ENCODE measurements at places on chromosomes 6 and 20.

DNA sequence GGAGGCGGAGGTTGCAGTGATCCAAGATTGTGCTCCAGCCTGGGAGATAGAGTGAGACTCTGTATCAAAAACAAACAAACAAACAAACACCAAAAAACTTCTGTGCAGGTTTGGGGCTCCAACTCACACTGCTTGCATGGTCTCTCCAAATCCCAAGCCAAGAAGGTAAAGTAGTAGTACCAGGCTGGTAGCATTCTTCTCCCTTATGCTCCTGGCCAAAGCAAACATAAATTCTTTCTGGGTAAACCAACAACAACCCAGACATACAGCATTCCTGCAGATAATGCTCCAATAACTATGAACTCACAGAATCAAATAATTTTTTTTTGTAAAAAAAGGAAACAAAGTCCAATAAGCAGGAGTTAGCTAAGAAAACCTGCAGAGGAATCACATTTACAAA lies 57.8 kb upstream of the KLHL31 start:
- no peak for DNase-seq

GRCh38 chr6:19880066-19880465 lies 42.9 kb downstream of the ID4 start:
- DNase-seq = no peak

DNA sequence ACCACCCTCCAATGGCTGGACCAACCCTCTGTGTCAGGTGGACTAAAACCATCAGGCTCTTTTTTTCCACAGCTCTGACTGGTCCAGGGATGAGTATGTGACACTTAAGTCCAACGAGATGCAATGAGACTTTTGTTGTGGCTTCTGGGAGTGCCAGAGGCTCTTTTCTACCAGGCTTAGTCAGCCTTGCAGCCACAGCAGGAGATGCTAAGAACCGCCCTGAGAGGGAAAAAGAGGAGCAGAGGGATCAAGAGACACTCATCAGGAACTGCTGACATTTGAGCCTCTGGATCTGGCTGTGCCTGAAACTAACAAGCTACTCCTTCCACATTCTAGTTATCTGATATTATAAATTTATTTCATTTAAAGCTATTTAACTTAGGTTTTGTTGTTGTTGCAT lies 270.9 kb upstream of the SULF2 start:
- DNase-seq = no peak

- no peak for DNase-seq
Measured at GRCh38 chr6:75363304-75363703, 78.7 kb upstream of the TMEM30A start.

- no peak for DNase-seq
Measured at GRCh38 chr6:122322824-122323223, 76.6 kb upstream of the HSF2 start.

GRCh38 chr6:4506223-4506622 lies 270.0 kb upstream of the CDYL start:
- no peak for DNase-seq

DNA sequence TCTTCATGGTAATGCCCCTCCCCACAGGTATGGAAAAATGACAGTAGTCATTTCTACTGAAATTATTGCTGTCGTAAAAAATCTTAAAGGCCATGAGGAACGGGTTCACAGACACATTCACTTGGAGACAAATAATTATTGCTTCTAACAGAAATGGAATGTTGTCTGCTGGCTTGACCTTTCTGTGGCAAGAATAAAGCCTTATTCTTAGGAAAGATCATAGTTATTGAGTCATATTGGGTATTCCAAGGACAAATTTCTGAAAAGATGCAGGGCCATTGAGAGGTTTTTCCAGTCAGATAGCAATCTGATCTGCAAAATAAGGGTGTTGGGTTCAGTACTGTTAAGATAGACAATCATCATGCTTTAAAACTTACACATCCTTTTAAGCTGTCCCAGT lies 29.2 kb downstream of the AKAP7 start:
- no peak for DNase-seq

DNA sequence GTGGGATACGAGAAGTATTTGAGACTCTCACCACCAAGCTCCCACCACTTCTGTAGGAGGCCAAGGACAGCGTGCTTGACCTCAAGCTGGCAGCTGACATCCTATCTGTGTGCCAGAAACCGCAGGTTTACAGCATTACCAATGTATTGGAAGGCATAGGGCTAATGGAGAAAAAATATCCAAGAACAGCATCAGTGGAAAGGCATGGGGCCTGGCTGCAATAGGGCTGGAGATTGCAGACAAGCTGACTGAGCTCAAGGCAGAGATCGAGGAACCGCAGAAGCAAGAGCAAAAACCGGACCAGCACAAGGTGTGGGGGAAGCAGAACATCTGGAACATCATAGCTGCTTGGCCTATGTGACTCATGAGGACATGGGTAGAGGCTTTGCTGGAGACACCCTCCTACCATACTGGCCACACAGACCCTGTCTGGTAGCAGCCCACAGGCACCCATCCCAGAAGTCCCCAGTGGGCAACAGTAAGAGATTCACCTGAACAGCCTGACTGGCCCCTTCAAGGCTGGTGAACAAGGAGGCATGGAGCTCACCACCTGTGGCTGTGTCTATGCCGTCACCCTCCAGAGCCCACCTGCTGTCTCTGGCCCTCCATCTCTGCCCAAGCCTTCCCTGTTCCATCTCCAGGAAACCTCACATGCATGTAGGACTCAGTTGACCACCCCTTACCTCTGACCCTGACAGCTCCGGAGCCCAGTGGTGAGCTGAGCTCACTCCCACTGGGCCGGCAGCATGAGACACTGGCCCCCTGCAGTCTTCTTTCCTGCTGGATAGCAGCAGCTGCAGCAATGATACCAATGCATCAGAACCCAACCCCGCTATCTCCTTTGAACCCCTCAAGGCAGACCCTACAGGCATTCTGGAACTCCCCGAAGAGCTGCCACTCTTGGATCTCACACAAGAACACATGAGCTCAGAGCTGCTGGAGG lies 171.1 kb downstream of the KIF6 start:
- DNase-seq = no peak

DNA sequence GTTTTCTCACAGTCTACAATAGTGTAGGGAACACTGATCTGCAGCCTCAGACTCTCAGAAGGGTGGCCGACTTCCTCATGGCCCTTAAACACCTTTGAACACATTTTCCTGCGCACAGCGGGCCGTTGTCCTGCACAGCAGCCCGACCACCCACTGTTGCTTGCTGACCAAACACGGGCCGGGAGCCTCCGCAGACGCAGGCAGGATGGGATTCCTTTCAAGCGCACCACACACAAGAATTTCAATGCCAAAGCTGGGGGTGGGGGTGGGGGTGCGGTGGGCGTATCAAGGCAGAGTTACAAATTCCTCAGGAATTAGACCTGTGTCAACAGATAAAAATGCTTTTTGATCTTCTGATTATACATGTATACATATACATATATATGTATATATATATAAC lies 74.5 kb downstream of the HUS1B start:
- no peak for DNase-seq

DNA sequence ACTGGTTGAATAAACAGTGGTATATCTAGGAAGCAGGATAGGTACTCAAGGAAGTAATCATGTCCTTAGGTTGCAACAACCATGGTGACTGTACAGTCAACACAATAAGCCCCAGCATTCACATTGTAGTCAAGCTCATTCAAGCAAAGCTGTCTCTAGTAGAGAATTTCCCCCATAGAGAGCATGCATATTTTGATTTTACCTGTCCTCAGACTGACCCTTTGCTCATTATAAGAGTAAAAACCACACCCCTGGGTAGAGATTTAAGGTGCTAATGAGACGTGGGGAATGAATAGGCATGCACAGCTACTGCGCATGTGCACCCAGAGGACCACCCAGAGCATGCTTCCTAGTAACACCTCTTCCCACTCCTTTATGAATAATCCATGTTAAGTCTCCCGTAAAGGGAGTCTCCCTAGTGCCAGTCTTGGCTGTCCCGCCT lies 6.1 kb upstream of the RNF8 start:
- DNase-seq = no peak

DNA sequence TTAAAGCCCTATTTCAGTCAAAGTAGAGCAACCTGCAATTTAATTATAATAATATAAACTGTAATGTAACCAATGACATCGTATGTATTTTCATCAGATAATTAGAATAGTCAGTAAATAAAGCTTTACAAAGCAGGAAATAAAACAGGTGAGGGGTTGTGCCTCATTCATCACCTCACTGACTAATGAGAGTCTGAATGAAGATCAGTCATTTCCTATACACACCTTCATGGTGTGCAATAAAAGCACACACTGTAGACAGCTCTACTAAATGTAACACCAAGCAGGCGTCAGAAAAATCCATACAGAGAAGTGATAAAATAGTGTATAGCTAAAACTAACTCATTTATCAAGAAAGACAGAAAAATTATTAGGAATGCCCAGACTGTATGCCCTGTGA lies 105.9 kb downstream of the MAN1A1 start:
- DNase-seq = no peak

GRCh38 chr6:141829566-141830360 lies 303.0 kb upstream of the GJE1 start:
- no peak for DNase-seq

- DNase-seq = no peak
Measured at GRCh38 chr6:134253681-134254080, 64.2 kb downstream of the SGK1 start.

GRCh38 chr6:35668744-35669450 lies 19.8 kb downstream of the FKBP5 start:
- DNase-seq = no peak

- no peak for DNase-seq
Measured at GRCh38 chr6:34003962-34004361, 141.9 kb downstream of the GRM4 start.

GRCh38 chr6:8352335-8352965 lies 82.9 kb downstream of the SLC35B3 start:
- no peak for DNase-seq

GRCh38 chr6:142602972-142603371 lies 301.2 kb downstream of the ADGRG6 start:
- DNase-seq = no peak

- DNase-seq = no peak
Measured at GRCh38 chr6:73579851-73580246, 59.0 kb upstream of the EEF1A1 start.

DNA sequence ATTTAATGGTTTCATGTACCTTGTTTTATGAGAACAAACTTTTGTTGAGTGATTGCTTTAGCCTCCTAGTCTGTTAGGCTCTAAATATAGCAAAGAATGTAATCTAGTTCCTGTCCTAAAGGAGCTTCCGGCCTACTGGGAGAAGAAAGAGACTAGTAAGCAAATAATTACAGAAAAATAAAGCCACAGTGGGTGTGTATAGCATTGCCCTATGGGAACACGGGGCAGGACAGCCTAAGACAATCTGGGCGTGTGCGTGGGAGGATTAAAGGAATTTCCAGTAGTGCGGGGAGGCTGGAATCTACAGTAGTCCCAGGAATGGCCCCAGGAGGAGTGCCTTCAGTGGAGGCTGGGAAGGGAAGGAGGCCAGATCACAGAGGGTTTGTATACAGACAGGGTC lies 98.1 kb upstream of the AKAP12 start:
- no peak for DNase-seq

GRCh38 chr6:27392623-27393022 lies 4.1 kb downstream of the ZNF391 start:
- DNase-seq = no peak

GRCh38 chr20:57380081-57380750 lies 11.0 kb upstream of the RBM38 start:
- DNase-seq = no peak

DNA sequence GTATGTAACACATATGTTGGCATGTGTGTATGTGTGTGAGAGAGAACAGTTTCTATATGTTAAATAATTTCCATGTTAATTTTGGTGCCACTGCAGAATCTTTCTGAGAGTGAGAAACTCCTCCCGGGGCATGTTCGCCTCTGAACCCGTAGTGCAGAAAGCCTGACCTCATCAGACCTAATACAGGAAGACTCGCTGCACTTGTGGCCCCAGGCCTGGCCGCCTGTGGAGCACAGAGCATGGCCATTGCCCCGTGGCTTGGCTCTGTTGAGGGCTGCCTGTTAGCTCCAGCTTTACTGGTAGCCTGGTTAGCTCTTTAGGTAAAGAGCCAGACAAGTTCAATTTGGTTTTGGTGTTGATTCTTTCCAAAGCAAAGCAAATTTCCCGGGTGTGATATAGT lies 25.5 kb downstream of the FARS2 start:
- DNase-seq = no peak

DNA sequence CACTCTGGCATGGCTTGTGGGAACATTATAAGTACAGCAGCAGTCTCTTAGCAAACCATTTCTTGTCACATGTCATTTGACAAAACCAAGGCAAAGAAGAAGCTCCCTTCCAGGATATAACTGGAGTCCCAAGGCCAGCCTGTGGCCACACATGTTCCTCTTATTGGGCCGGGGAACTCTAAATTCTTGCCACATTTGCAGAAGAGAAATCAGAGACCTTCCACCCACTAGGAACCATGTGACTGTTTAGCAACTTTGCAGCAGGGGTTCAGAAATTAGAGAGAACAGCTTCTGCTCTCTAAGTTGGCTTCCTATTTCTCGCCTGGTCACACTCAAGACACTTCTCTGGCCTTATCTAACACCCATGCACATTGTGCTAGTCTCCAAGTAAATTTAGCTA lies 20.4 kb upstream of the MEP1A start:
- DNase-seq = no peak

DNA sequence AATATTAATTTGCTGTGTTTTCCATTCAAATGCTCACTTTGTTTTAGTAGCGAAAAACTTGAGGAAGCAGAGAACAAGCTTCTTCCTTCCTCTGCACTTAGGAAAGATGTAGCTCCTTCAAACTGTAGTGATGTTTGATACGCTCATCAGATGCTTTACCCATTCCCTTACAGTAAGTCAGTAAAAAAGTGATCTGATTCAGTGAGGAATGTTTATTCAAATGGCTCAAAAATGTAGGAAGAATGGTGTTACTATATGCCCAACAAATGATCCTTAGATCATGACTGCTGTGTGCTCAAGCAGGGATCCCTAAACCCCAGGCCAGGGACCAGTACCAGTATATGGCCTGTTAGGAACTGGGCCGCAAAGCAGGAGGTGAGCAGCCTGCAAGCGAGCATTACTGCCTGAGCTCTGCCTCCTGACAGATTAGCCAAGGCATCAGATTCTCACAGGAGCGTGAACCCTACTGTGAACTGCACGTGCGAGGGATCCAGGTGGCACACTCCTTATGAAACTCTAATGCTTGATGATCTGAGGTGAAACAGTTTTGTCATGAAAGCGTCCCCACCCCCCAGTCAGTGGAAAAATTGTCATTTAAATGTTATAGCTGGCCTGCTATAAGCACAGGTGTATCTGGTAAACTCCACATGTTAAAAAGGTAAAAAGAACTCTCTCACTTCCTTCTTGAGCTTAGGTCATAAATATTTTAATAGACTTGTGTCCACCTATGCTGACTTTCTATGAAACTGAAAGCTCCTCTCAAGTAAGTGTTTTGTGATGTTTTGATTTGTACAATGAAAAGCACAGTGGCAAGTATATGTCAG lies 187.2 kb downstream of the FOXC1 start:
- DNase-seq = no peak
